ENCODE measurements at places on chromosomes 7 and 10. TPM values are rescaled to one million over a fixed set of nuclear protein-coding genes. Genes with fewer than 3 reads are reported as not detected.
A peak's percentile ranks its signal among the peaks of the same experiment; 100 is the strongest.

GRCh38 chr10:80580638-80581468 lies 43.2 kb downstream of the SH2D4B start:
- peaks cover 11% of the 10 kb centered on the region for H3K27me3 ChIP-seq
- no peak overlapping the region for H3K27ac ChIP-seq
- H3K36me3 ChIP-seq, result no peaks in the 10 kb centered on the region
- no peaks in the 10 kb centered on the region for H3K4me1 ChIP-seq
- DNase-seq, result no peak
- H3K4me3 ChIP-seq, result no peak overlapping the region

DNA sequence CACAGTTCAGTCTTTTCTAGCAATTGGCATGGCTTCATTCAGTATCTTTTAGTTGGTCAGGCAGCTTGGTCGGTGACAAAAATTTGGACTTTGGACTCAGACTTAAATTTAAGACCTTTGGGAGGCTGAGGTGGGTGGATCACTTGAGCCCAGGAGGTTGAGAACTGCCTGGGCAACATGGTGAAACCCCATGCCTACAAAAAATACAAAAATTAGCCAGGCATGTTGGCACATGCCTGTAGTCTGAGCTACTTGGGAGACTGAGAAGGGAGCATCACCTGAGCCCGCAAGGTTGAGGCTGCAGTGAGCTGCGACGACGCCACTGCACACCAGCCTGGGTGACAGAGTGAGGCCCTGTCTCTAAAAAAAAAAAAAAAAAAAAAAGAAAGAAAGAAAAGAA lies 19.5 kb upstream of the ITPRID1 start:
- H3K36me3 ChIP-seq, result no peaks in the 10 kb centered on the region
- no peak for DNase-seq
- H3K4me1 ChIP-seq, result no peaks in the 10 kb centered on the region

DNA sequence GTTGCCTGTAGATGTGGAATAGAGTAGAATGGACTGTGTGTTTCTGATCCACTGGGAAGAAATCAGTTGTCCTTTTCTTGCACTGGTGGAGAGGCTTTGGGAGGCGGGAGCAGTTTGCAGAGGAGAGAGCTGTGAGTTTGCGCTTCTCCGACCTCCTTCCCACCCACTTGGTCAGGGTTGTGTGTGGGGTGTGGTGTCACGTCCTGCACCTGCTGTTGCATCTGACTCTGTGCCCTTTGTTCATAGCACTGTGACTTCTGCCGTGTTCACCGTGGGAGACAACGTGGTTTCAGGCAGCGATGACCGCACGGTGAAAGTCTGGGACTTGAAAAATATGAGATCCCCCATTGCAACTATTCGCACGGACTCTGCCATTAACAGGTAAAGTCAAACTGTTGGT lies 67.8 kb downstream of the WDR37 start:
- peaks cover 18% of the 10 kb centered on the region for H3K36me3 ChIP-seq
- no peaks in the 10 kb centered on the region for H3K4me1 ChIP-seq
- DNase-seq, result no peak

- no peaks in the 10 kb centered on the region for H3K4me1 ChIP-seq
- H3K27ac ChIP-seq, result no peak overlapping the region
- no peaks in the 10 kb centered on the region for H3K27me3 ChIP-seq
- DNase-seq, result no peak
- no peak overlapping the region for H3K4me3 ChIP-seq
Observed at GRCh38 chr7:28329661-28330363, 82.5 kb upstream of the CREB5 start.

ZNF277 gene
- 12.2 TPM for total RNA-seq

GRCh38 chr10:74432841-74433594 lies 282.0 kb downstream of the ADK start:
- H3K36me3 ChIP-seq, result peaks cover 28% of the 10 kb centered on the region
- peak; percentile 69 for DNase-seq
- peak overlapping the region; percentile 78 for H3K27ac ChIP-seq
- peak overlapping the region; percentile 51 for H3K4me3 ChIP-seq
- peaks cover 67% of the 10 kb centered on the region for H3K4me1 ChIP-seq

GRCh38 chr10:61263518-61263917 lies 189.7 kb downstream of the TMEM26 start:
- H3K4me1 ChIP-seq, result peaks cover 16% of the 10 kb centered on the region
- no peak overlapping the region for H3K4me3 ChIP-seq
- no peaks in the 10 kb centered on the region for H3K27me3 ChIP-seq
- DNase-seq, result no peak
- H3K36me3 ChIP-seq, result no peaks in the 10 kb centered on the region
- H3K27ac ChIP-seq, result no peak overlapping the region

DNA sequence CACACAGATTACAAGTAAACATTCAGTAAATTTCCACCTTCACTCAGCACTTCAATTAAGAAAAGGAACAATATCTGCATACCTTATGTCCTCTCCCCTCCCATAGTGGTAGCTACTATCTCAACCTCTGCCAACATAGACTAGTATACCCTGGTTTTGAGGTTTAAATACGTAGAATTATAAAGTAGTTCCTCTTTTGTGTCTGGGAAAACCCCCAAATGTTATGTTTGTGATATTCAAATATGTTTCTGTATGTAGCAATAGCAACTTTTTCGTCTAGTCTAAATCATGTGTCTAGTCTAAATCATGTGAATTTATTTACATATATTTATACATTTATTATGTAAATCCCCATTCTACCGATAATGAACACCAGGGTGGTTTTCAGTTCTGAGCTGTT lies 13.2 kb upstream of the CAMK2B start:
- DNase-seq, result no peak
- no peak overlapping the region for H3K4me3 ChIP-seq
- peaks cover 29% of the 10 kb centered on the region for H3K27me3 ChIP-seq
- H3K4me1 ChIP-seq, result peaks cover 5% of the 10 kb centered on the region

NAPEPLD gene
- total RNA-seq, result 3.0 TPM

- no peaks in the 10 kb centered on the region for H3K36me3 ChIP-seq
- no peak overlapping the region for H3K27ac ChIP-seq
- DNase-seq, result no peak
- H3K4me1 ChIP-seq, result peaks cover 13% of the 10 kb centered on the region
- H3K27me3 ChIP-seq, result peaks cover 3% of the 10 kb centered on the region
Observed at GRCh38 chr7:112358513-112358912, 91.7 kb upstream of the IFRD1 start.

GRCh38 chr7:18849130-18849529 lies 268.3 kb downstream of the TWIST1 start:
- no peak overlapping the region for H3K27ac ChIP-seq
- H3K36me3 ChIP-seq, result no peaks in the 10 kb centered on the region
- H3K4me3 ChIP-seq, result no peak overlapping the region
- no peaks in the 10 kb centered on the region for H3K27me3 ChIP-seq
- H3K4me1 ChIP-seq, result peaks cover 32% of the 10 kb centered on the region

DNA sequence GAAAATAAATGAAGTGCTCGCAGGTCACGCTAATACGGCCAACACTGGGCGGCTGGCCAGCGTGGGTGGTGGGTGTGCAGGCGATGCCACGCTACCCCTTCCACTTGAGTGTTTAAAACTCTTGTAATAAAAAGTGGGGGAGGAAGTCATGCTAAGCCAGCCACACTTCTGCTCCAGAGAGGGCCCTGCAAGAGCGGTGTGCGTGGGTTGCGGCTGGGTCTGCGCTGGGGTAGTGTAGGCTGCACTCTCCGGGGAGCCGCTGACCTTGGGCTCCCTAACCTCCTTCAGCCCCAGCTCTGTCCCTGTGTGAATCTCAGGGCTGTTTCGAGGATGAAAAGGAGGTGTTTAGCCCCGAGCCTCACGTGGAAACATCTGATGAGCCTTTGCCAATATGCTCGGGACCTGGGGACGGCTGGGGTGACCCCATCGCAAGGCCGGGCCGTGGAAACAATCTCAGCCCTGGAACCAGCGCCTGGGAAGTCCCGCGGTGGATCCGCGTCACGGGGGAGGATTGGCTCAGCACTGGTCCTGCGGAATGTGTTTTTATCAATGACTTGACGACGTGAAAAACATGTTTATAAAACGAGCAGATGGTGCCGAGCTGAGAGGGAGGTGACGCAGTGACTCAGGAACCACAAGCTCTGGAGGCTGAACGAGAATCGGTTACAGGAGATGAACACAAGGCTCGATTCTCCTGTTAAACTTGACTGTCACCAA lies 278.5 kb downstream of the DNAJB6 start:
- peaks cover 8% of the 10 kb centered on the region for H3K36me3 ChIP-seq
- H3K4me1 ChIP-seq, result no peaks in the 10 kb centered on the region
- no peak overlapping the region for H3K27ac ChIP-seq
- H3K4me3 ChIP-seq, result no peak overlapping the region
- no peak for DNase-seq

DNA sequence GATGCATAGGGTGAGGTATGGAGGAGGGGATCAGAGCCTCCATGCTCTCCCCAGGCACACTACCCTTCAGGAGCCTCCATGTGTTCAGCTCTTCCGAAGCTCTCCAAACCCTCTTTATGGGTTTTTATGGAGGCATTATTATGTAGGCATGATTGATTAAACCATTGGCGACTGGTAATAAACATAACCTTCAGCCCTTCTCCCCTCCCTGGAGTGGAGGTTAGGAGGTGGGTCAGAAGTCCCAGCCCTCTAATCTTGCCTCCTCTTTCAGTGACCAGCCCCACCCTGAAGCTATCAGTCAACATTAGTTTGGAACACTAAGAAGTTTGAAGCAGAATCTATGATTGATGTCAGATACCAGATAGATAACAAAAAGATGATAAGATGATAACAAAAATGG lies 23.3 kb downstream of the CAPZA2 start:
- H3K4me1 ChIP-seq, result peaks cover 4% of the 10 kb centered on the region
- DNase-seq, result no peak
- no peak overlapping the region for H3K27ac ChIP-seq
- peaks cover 20% of the 10 kb centered on the region for H3K36me3 ChIP-seq
- H3K4me3 ChIP-seq, result no peak overlapping the region

PRKAR1B gene
- total RNA-seq, result 17.1 TPM

DNA sequence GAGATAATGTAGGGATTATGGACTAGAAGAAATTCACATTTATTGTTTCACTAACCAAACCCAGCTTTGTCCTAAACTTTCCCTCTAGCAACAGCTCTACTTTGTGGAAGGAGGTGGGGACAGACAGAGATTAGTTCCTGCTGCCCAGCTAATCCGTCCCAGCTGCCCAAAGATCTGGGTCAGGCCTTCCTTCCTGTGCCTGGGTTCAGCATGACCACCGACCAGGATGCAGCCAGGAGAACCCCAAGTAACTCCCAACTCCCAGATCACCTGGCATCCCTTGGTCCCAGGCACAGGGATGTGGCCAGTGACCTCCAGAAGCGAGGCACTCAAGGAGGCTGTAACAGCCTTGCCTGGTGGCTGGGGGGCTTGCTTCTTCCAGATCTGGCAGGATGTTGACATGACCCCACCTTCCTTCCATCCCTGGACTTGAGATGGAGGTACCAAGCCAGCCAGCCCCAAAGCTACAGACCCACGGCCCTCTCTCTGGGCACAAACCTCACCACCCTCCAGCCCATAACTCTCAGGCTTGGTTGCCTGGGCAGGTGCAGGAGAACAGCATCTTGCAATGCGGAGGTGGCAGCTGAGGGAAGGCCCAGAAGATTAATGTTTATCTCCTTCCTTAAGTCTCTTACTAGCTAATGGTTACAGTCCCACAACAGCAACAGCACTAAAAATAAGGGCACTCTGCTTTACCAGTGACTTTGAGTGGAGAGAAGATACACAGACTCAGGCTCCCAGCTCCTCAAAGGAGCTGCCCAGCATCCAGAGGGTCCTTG lies 11.1 kb downstream of the CAMK2G start:
- H3K27me3 ChIP-seq, result peaks cover 2% of the 10 kb centered on the region
- no peak overlapping the region for H3K4me3 ChIP-seq
- peak overlapping the region; percentile 29 for H3K27ac ChIP-seq

GRCh38 chr10:132162590-132163277 lies 24.0 kb upstream of the DPYSL4 start:
- no peaks in the 10 kb centered on the region for H3K36me3 ChIP-seq
- no peak overlapping the region for H3K27ac ChIP-seq
- H3K4me1 ChIP-seq, result no peaks in the 10 kb centered on the region
- H3K27me3 ChIP-seq, result peaks cover 4% of the 10 kb centered on the region
- no peak for DNase-seq

DNA sequence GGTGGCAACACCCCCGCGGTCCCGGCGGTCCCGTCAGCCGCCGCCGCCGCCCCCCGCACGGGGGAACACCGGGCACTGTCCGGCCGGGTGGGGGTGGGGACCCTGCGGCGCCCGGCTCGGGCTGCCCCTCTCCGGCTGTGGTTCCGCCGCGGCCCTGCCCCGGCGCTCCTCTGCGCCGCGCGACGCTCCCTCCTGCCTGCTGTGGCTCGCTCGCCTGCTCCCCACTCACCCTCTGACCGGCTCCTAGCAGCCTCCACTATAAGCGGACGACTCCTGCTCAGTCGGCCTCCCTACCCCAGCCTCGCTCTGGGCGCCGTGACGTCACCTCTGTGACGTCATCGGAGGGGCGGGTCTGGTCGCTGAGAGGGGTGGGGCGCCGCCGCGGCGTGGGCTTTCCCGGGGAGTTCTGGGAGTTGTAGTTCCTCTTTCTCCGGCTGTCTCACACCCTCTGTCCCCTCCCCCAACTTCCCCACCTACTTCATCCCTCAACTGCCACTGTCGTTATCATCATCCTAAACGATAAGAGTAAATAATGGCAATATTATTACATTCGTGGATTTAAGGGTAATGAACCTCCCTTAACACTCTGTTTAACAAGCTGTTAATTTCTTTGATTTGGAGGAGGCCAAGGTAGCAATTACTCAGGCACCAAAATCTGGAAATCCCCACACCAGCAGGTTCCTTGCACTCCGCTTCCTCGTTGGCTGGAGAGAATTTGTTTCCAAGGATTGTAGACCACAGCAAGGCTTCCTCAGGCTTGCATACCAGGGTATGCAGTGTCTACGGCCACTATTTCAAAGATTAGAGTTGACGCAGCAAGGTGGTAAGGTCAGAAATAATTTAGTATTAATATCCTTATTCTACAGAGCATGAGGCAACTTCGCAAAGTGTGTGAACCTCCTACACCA lies at the start of gene UBE2H:
Gene UBE2H, minus strand, starts transcription at position 308 of the 908 bp plus-strand sequence. CDS start 405 bp downstream, outside the sequence.
- H3K4me1 ChIP-seq, result peaks cover 10% of the 10 kb centered on the region
- no peaks in the 10 kb centered on the region for H3K36me3 ChIP-seq
- no peak within 1 kb of the TSS for H3K4me3 ChIP-seq
- H3K27me3 ChIP-seq, result peaks cover 7% of the 10 kb centered on the region

DNA sequence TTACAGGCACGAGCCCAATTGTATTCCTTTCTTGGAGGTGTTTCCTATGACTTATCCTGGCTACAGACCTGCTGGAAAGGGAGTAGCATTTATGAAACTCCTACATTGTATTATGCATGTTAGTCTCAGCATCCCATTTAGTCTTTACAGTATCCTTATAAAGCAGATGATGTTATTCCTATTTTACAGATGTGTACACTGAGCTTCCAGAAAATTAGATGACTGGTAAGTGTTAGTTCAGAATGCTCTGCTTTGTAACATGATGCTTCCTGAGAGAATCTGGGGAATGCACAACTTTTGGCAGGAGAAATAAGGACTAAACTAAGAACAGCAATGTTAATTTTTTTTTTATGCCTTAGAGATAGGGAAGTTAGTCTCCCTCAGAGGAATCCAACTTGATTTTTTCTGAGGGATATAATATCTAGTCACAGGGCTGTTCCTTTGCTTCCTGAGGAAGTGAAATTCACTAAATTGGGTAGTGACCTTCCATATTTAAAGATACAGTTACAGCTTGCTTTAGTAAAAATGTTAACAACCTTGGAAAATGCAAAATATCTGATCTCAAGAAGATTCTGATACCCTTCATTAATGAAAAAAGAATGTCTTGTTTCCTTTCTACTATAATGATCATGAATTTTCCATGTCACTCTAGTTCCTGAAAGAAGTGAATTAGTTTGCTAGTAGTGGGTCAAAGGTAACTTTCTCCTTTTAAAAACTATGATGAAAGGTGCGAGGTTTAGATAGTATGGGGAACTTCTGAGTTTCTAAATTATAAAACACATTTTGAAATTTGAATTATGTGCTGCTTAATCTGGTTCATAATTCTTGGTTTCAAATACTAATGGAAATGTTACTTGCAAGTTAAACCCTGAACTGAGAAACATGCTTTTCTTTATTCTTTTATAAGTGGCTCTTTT lies 194.0 kb upstream of the PRPS1L1 start:
- no peak for DNase-seq
- no peaks in the 10 kb centered on the region for H3K4me1 ChIP-seq
- H3K27ac ChIP-seq, result no peak overlapping the region
- no peak overlapping the region for H3K4me3 ChIP-seq

TMEM184A gene
- total RNA-seq, result 1.2 TPM

PHTF2 gene
- total RNA-seq, result 61.8 TPM
